ENCODE measurements at places on chromosomes 2 and 18.

- DNase-seq: no peak
Observed at GRCh38 chr2:656676-657075, 20.5 kb downstream of the TMEM18 start.

DNA sequence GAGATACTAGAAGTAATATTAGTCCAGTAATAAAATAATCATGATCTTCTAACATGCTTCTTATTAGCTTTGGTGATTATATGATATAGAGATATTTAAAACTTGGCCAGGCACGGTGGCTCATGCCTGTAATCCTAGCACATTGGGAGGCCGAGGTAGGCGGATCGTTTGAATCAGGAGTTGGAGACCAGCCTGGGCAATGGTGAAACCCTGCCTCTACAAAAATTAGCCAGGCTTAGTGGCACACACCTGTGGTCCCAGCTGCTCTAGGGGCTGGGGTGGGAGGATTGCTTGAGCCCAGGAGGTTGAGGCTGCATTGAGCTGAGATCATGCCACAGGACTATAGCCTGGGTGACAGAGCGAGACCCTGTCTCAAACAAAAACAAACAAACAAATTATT is 87.0 kb downstream of the WDR7 start:
- DNase-seq: no peak

GRCh38 chr2:181859123-181859522 is 32.4 kb upstream of the ITPRID2 start:
- DNase-seq: no peak

DNA sequence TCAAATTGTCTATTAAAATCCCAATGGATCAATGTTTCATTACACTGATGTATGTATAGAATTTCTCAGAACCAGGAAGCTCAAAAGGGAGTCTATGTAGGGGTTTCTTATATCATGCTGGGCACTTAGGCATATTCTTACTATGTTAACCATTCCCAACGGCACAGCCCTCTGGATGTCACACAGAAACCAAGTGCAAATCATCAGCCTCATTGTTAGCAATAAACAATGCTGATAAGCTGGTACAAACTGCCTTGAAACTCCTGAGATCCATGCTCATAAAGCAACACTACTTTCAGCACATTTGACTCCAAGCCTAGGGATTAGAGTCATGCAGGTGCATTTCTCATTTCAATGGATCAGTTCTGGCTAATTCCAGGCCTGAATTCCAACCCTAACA is 730.2 kb upstream of the SLC39A10 start:
- no peak for DNase-seq

DNA sequence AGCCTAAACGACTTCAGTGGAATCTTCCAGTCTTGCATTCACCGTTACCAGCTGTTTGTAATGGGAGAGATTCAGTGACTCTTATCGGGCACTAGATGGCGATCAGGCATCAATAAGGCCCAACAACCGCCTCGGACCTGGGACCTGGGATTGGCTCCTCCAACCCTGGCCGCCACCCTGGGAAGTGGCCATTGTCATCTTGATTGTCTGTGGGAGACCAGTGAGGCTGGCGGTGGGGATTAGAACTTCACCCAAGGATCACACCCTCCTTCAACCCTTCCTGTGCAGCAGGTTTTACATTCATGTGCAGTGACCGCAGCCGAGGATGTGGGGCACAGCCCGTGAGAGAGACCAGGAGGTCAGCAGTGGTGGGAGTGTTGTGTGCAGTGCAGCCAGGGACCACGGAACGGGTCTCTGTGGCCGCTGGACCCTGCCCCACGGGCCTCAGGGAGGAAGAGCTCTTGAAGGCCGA is 85.3 kb downstream of the SPP2 start:
- DNase-seq: peak; percentile 73
